ENCODE measurements at places on chromosomes 12 and 14.

GRCh38 chr12:128794661-128795529 is 28.9 kb downstream of the SLC15A4 start:
- DNase-seq, result no peak

DNA sequence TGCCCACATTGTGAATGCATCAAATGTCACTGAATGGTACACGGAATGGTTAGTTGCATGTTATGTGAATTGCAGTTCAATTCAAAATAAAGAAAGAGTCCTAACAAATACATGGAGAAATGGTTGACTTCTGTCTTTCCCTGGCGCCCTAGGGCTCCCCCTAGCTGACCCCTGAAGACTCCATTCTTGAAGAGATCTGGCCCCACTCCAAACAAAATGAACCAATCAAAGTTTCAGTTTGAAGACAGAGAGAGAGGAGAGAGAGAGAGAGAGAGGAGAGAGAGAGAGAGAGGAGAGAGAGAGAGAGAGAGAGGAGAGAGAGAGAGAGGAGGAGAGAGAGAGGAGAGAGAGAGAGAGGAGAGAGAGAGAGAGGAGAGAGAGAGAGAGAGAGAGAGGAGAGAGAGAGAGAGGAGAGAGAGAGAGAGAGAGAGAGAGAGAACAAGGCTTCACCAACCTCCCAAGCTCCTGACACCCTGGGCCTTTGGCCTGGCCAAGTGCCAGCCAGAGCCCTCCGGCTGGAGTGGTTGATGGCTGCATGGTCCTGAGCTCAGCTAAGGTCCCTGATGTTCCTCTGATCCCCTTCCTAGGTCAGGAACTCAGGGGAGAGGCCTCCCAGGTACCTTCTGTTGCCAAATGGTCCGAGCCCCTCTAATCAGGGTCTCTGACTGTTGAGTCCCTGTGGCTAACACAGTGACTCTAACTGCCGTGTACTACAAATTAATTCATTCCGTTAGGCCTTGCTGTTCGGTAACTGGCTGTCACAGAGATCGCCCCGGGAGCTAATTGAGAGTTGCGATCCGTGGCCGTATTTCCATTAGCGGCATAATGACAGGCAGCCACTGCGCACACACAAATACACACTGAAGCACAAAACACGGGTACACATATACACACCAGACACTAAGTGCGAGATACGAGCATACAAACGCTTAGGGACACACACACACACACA is 188.8 kb downstream of the ESRRB start:
- no peak for DNase-seq

DNA sequence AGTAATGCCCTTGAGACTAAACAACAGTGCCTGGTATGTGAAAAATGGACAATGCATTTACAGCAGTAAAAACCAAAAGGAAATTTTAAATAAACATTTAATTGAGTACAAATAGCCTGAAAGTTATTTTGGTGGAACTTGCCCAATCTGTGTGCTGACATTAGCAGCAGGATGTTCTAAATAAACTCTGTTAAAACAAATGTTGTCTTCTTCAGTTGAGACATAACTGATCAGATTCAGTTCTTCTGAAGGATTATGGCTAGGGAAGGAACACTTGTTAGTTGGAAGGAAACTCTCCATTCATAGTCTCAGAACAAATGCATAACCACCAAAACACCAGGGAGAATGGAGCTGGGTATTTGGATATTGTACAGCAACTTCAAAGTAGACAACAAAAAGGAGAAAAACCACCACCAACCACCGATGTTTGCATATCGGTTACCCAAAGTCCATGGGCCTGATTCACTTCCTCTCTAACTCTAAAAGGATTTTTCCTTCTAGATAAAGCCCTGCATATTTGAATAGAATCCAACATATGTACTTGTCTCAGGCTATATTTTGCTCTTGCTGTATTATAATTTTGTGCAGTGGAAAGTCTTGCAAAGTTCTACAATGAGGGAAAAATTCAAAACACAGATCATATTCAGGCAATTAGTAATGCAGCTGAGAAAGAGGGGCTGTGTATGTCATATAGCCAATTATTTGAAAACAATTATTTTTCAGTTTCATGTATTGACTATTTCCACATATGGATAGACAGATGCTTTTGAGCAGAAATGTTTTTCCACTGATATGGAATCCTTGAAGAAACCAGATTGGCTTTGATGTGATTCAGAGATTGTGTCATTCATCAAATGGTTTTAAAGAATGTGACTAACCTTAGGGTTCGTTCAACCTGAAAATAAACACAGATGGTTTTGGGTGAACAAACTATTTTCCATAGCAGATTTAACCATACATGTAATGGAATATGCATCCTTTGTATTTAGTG is 152.2 kb upstream of the BMP4 start:
- DNase-seq, result no peak

- DNase-seq, result no peak
Observed at GRCh38 chr14:69657950-69658355, 46.6 kb downstream of the SUSD6 start.

GRCh38 chr12:124389725-124390441 is 95.0 kb downstream of the RFLNA start:
- no peak for DNase-seq

DNA sequence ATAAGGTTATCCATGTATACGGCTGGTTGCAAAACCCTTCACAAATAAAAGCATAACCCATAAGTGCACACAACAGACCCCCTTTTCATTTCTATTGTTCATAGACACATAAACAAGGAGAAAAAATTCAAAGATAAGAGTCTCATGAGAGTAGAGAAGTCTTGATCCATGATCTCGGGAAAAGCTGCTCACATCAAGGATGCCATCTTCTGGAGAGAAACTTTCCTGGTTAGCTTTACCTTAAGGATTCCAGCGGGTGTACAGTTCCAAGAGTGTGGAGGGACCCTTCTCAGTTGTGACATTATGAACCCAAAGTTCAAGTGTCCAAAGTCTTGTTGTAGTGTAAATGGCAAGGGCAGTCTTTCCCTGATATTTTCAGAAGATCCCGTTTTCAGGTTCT is 144.5 kb downstream of the LLPH start:
- DNase-seq, result no peak

GRCh38 chr14:39035336-39035735 is 67.7 kb downstream of the SEC23A start:
- DNase-seq, result no peak

- DNase-seq, result peak; percentile 24
Observed at GRCh38 chr12:16189849-16190248, 87.6 kb downstream of the SLC15A5 start.

- no peak for DNase-seq
Observed at GRCh38 chr12:78330131-78330530, 499.4 kb downstream of the NAV3 start.

GRCh38 chr14:95382747-95383146 is 63.0 kb upstream of the CLMN start:
- DNase-seq, result no peak

DNA sequence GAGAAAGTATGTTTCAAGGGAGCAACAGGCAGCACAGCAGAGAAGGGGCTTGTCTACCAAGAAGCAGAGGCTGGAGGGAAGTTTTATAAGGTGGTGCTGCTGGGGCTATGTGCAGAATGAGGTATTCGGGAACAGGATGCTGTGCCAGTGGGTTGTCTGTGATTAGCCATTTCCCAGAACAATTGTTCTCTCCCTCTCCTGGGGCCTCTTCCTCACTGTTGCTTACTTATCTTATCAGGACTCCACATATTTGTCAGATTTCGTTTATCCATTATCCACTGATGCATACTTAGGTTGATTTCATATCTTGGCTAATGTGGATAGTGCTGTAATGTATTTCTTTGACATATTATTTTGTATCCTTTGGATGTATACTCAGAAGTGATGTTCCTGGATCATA is 195.1 kb upstream of the RTL1 start:
- DNase-seq, result no peak

GRCh38 chr14:95518045-95518751 is 1.7 kb upstream of the SYNE3 start:
- DNase-seq, result no peak

DNA sequence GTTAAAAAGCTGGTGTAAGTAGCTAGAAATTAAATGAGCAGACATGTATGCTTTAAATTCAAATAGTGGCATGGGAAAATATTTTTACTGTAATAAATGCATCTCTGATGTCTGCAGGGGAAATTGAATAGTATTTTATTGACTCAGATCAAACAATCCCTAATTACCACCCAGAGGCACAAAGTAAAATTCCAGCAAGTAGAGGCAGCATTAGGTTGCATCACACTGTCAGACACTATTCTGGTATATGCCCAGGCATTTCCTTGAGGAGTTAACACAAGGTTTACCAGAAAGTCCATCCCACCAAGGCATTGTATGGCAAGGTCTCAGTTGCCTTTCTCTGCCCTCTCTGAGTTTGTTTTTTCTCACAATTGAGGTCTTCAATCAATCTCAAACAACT is 201.6 kb upstream of the KITLG start:
- no peak for DNase-seq

DNA sequence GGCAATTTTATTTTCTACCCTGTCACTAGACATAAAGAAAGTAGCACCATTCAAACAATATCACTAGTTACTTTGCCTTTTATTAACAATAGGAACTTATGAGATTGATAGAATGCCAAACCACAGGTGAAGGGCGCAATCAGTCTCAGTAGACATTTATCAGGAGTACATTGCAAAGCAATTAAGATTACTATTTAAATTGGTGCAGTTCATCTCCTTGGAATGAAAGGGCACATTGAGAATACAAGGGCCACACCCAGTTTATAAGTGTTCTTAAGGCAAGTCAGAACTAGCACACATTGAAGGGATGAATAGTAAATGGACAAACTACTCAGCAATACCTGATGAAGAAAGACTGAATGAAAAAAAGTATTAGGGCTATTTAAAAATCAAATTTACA is 601.4 kb downstream of the C12orf50 start:
- DNase-seq, result no peak

DNA sequence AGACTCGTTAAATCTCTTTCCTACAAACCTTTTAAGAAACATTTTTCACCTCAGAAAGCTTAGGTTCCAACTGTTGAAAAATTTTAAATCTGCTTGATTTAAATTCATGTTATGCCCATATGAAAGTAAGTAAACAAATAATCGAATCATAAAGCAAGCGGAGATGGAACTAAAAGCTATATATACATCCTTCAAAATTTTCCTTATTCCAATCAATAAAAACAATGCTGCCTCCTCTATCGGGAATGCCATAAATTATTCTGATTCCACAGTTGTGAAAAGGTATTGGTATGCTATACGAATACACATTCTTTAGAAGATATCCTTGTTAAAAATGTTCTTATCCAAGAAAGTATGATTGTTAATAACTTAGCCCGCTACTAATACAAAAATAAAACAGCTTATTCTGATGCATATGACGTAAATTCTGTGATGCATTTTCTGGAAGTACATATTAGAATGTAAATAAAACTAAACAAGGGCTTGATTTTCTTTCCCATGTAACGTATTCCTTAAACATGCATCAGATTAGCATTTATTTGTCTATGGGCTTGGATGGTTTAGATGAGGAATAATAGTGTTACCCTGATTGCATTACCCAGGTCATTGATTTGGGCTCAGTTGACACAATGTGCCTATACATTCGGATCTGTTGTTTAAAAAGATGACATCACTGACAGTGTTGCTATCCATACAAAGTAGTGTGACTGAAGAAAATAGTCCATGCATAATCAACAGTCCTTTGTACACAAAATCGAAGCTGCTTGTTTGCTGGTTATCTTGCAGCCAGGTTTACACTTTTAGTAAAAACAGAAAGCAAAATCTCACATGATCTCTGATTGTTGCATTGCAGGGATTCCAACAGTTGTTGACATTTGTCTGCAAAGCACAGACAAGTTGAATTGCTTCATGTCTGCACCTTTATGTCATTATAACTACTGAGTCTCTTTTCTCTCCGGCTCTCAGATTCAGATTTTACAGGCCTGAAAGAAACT is 656 bp upstream of the DTD2 start:
- no peak for DNase-seq

- no peak for DNase-seq
Observed at GRCh38 chr12:20212658-20213555, 155.4 kb upstream of the PDE3A start.

GRCh38 chr14:58946431-58946830 is 242.0 kb upstream of the DAAM1 start:
- DNase-seq, result no peak

- DNase-seq, result no peak
Observed at GRCh38 chr12:454833-455232, 4.9 kb upstream of the B4GALNT3 start.

DNA sequence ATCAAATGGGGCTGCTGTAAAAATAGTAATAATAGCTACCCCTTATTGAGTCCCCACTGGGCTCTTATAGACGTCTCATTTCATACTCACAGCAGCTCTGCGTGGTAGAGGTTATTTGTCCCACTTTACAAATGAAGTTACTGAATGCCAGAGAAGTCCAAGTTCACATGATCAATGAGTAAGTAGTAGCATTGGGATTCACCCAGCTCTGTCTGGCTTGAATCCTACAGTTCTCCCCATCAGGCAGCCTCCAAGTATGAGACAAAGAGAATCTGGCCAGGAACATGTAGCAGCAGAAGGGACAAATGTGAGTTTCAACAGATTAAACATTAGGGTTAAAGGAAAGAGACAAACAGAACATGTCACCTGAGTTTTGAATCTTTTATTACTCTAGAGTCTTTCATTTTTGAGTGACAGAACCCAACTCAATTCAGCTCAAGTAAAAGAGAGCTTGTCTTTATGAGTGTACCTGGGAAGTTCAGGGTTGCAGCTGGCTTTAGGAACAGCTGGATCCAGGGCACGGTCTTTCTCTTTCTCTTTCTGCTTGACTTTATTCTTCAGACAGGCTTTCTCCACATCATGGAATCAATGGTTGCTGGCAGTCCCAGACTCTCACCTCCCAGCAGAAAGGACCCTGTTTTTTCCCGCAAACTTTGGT is 64.1 kb upstream of the JDP2 start:
- DNase-seq, result no peak

GRCh38 chr12:40000884-40001283 is 105.0 kb downstream of the SLC2A13 start:
- no peak for DNase-seq

DNA sequence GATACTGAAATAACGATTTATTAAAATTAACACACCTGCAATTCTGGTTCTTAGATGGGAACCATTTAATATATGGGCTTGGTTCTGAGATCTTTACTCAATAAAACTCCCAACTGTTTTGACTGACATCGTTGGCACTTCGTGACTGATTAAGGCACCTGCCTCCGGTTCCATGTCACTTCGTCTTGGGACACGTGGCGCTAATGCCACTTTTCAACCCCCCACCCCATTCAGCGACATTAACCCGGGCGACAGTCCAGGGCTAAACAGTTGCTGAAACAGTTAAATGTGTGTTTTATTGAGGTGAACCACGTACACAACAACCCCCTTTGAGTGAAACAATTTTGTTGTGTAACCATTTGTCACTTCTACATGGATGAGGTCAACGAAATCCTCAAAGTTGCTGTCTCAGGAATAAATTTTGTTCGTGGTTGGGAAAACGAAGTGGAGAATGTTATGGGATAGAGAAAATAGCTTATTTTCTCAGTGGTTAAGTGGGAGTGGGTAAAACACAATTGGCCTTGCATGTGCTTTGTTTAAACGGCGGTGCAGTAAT is 9.9 kb upstream of the SLC38A2 start:
- DNase-seq, result no peak

- peak; percentile 49 for DNase-seq
Observed at GRCh38 chr12:68334132-68334531, 2.0 kb upstream of the MDM1 start.

Data from NCI-H1930 (cell line).